ENCODE measurements at places on chromosomes 3 and 15.

GRCh38 chr3:53489787-53490458, 4.5 kb upstream of the CACNA1D start:
- DNase-seq = no peak

GRCh38 chr15:98077186-98077585, 116.7 kb downstream of the ARRDC4 start:
- DNase-seq = peak; percentile 62

- DNase-seq = no peak
These were observed 73.0 kb upstream of the VGLL4 start for GRCh38 chr3:11716573-11717290.

- no peak for DNase-seq
These were observed 43.1 kb upstream of the SACM1L start for GRCh38 chr3:45646051-45646585.

- no peak for DNase-seq
These were observed 385.8 kb upstream of the CNTN6 start for GRCh38 chr3:707041-707440.

DNA sequence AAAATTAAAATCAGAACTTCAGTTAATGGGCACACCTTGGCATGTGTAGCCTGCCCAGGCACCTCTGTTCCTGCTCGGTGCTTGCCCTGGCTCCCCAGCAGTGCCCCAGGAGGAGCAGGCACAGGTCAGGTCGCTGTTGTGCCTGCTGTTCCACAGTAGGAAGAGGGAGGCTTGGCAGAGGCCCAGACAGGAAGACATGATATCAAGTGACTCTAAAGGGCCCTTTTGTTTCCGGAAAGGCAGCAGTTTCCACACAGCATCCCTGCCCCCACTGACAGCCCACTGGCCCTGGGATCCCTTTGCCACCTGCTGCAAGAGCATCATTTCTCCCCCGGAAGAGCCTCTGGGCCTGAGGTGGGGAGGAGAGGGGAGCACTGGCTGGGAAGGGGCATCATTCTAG, 40.5 kb upstream of the HES1 start:
- DNase-seq = no peak

DNA sequence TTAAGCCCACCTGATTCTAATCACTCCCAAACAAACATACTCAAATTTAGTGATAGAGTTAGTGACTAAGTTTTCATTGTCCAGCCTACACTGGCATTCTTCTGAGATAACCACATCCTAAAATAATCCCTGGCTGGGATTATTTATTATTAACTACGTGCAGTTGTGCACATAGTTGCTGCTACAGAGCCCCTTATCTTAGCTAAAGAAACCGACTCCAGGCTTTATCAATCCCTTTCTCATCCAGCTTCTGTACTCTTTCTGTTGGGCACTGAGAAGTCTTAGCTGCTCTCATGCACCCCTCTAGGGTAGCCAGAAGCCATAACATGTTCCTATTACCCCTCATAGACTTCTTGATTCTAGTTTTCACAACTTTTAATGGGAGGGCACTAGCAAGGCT, 208.7 kb downstream of the MBNL1 start:
- DNase-seq = no peak

DNA sequence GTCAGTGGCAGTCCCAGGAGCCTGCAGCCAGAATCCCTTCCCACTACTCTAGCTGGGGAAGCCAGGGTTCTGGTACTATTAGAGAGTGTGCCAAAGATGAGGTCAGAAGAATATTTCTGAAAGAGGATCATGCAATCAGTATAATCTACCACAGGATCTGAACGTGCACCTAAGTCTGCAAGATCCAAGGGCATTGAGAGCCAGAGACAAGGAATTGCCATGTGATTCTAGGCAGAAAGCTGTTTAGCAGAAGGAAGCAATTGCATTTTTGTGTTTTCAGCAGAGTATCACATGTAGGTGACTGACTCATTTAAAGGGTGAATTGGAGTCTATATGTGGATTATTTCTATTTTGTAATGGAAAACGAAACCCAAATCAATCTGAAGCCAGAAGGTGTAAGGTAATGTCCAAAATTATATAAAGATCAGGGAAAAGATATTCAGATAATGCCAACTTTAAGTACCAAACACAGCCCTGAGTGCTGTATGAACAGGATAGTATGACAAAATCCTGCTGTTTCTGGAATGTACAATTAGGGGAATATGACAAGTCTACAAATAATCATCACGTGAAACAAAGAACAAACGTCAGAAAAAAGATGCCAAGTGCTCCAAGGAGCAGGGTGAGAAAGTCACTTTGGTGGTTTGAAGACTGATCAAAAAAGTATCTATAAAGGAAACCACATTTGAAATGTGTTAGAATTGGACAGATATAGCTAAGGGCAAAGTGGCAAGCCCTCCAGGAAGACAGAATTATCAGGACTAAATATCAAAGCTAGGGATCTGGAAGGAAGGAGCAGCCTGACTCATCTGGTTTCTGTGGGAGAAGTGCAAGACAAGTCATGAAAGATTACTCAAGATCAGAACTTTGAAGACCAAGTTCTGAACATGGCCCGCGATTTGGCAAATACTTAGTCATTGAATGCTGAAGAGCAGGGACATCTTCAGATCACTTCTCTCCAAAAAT, 1036.6 kb downstream of the NTRK3 start:
- no peak for DNase-seq

DNA sequence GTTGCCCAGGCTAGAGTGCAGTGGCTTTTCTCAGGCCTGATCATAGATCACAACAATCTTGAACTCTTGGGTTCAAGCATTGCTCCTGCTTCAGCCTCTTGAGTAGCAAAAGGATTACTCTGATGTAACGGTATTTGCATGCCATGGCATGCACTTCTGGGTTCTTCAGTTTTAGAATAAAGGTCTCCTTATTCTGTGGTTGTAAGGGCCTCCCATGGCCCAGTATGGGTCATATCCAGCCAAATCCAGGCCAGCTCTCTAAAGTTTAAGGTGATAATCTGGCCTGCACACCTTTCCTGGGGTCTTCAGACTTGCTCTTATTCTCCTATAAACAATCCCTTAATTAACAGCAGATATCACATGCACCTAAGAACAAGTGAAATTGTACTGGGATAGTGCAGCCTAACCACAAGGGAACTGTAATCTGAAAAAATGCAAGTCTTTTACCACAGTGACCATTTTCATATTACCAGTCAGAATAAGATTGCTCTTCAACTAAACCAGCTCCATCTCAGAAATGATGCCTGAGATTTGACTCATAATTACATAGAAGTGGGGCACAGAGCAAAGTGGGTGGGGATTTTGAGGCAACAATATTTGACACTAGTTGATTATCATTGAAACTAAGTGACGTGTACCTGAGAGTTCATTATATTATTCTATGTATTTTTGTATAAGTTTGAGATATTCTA, 25.4 kb downstream of the COMMD2 start:
- DNase-seq = no peak
